ENCODE measurements at places on chromosomes 1 and 21.

DNA sequence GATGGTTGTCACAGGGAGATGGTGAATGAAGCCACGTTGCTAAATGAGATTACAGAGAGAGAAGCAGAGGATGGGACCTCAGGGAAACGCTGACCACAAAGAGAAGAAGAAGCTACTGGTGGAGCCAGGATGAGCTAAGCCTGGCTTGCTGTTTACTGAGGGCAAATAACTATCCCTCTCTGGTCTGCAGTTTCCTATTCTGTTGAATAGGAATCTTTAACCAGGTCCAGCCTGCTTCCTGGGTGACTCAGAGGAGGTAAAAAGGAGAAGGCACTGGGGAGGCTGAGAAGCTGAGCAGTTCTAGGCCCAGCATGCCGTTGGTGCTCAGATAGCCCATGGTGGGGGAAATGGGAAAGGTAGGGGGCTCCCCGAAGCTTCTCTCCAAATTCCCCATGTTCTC, 29.6 kb downstream of the DMBX1 start:
- no peak for DNase-seq

- DNase-seq, result no peak
Observed at GRCh38 chr1:234313171-234313570, 60.1 kb upstream of the COA6 start.

- DNase-seq, result no peak
Observed at GRCh38 chr21:34933609-34934335, 115.3 kb downstream of the RUNX1 start.

GRCh38 chr1:153430561-153430960, 14.2 kb downstream of the S100A7A start:
- DNase-seq, result no peak

DNA sequence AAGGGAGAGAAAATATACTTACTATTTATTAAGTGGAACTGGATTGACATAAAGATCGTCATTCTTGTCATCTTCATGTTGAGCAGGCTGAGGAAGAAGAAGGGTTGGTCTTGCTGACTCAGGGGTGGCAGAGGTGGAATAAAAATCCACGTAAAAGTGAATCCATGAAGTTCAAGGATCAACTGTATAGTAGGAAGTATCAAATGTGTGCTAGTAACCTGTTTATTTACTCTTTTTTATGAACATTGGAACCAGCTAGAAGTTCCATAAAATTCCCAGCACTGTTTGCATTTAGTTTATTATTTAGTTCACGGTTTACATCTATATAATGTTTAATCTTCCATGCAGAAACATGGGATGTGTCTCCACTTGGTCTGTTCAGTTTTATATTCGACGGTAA, 70.7 kb downstream of the PLPPR4 start:
- DNase-seq, result no peak

- no peak for DNase-seq
Observed at GRCh38 chr1:101592845-101593244, 356.0 kb downstream of the S1PR1 start.

DNA sequence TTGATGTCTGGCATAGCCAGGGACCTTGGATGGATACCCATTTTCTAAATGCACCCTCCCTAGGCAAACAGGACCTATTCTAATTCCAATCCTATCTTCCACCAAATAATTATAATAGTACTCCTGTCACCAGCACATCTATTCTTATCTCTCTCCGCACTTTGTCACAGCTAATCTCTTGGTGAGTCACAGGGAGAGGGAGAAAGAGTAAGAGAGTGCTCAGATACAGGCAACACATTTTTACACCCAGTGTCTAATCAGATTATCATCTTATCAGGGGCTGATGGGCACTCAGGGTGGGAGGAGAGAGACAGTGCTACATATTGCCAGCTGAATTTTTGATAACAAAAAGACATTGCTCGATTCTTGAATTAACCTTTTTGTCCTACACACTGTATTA, 275.0 kb upstream of the BEND5 start:
- DNase-seq, result no peak

DNA sequence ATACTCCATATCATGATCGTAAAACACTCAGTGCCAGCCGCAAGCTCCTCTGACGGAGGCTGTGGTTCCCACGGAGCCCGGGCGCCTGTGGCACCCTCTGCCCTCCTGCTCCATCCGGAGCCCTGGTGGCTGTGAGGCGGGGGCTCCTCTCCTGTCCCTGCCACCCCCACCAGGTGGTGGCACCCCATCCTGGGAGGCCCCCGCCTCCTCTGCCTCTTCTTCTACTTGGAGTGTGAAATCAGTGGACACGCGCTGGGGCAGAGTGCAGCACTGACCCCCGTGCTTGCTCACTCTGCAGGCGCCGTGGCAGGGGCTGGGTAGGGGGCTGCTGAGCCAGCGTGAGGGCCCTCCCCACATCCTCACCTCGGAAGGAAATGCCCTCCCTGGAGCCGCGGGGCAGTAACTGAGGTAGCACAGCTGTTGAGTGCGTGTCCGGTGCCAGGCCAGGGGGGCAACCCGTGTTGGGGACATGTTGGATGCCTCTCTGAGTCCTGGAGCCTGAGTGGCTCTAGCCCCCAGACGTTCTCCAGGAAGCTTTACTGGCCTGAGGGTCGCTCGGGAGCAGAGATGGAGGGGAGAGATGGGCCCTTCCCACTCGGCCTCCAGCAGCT, 58.7 kb upstream of the ABCG1 start:
- no peak for DNase-seq

GRCh38 chr1:178052650-178053461, 41.0 kb upstream of the RASAL2 start:
- no peak for DNase-seq

GRCh38 chr1:66852870-66853269, 51.8 kb upstream of the INSL5 start:
- DNase-seq, result no peak

DNA sequence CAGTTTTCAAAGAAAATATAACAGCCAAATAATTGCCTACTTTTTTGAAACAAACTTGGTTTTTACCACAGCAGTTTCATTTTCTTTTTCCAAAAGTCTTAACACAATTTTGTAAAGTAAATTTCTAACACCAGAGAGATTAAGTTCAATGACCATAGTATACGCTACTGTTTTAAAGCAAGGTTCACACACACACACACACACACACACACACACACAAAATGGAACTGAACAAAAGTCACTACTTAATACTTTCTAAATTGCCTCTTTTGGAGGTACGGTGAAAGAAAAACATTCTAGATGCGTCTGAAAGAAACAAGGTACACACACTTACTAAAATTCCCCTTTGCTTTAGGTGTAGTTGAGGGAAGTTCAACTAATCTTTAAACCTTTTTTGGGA, 30.1 kb downstream of the C21orf91 start:
- DNase-seq, result no peak

DNA sequence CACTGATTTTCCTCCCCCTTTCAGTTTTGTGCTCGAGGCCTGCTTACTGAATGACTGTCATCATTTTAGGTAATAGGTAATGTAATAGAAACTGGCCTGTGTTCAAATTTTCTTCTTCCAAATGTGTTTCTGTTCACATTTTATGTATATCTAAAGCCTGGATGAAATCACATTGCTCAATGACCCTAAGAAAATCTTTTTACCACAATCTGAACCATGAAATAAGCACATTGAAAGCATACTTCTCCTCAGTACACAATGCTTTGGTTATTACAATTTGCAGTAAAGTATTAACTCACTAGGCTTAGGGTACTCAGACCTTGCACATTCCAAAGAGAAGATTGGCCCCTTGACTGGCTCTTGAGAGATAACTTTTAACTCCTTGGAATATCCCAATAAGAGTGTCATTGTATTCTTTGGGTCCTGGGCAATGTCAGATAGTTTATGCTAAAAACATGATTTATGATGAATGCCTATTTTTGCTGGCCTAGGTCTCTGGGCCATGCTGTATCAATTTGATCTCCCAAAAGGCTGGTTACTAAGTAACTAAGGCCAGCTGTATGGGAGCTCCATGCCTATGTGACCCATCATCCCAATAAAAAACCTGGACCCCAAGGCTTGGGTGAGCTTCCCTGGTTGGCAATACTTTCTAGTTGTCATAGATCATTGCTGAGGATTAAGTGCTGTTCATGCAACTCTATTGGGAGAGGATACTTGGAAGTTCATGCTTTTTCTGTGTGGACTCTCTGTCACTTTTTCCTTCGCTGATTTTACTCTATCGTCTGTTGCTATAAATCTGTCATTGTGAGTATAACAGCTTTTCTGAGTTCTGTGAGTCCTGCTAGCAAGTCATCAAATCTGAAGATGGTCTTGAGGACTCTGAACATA, 293.9 kb downstream of the GRIK1 start:
- DNase-seq, result no peak

GRCh38 chr1:23909412-23909811, 3.8 kb downstream of the CNR2 start:
- no peak for DNase-seq

- DNase-seq, result no peak
Observed at GRCh38 chr21:14533499-14534428, 12.4 kb downstream of the SAMSN1 start.

GRCh38 chr1:36816348-36816747, 218.0 kb downstream of the GRIK3 start:
- DNase-seq, result no peak

GRCh38 chr1:23475134-23475628, 8.8 kb downstream of the ASAP3 start:
- DNase-seq, result no peak

GRCh38 chr1:192476802-192477298, 98.7 kb upstream of the RGS1 start:
- no peak for DNase-seq

- no peak for DNase-seq
Observed at GRCh38 chr1:41758500-41758899, 160.2 kb downstream of the HIVEP3 start.

DNA sequence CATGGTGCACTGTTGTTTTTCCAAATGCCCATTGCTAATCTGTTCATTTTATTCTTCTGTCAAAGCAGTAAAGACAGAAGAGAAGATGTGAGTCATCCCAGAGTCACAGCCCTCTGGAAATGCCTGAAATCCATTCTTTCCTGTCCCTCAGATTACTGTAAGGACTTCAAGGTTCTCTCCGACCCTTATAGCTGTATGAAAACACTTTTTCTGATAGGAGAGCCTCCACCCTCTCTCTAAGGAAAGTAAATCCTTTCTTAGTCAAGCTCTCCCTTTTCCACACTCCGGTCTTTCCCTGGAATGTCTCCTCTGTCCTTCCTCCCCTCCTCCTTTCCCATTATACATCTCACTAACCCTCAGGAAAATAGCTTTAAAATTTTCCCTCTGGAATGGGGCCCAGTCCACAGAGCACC, 3.5 kb upstream of the PRDX6 start:
- DNase-seq, result no peak

- DNase-seq, result no peak
Observed at GRCh38 chr1:76951153-76951552, 83.9 kb downstream of the ST6GALNAC5 start.

GRCh38 chr1:175307160-175307559, 114.6 kb upstream of the KIAA0040 start:
- no peak for DNase-seq

- peak; percentile 99 for DNase-seq
Observed at GRCh38 chr1:45863218-45863617, 59.8 kb downstream of the MAST2 start.

DNA sequence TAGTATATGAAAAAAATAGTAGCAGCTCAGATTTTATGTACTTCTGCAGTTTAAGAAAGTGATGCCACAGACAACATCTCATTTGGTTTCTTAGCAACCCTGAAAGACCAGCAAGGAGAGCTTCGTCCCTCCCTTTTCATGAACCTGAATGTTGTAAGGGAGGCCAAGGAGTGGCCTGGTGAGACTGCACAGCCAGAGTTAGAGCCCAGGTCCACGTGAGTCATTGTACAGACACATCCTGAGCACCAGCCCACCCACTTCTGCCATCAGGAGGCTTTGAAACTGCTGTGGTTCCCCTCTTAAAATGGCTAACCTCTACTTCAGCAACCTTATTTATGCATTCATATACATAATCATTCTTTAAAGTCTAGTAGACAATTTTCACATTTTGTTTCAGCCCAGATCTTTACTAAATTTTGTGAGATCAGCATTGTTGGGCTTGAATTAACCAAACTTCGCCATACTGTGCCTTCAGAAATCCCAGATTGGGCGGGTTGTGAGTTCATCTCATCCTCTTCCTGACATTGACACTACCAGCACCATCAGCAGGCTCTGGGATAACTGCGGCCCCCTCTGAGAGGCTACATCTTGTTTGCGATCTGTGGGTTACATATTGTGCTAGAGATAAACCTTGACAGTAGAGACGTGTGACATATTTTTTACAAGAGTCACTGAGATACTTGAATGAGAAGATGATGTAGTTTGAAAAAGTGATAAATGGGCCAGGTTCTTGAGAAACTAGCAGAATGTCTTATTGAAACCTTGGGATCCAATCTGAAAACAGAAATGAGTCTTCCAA, 106.7 kb downstream of the CAMTA1 start:
- DNase-seq, result no peak

- no peak for DNase-seq
Observed at GRCh38 chr1:39317111-39317510, 112.6 kb downstream of the MACF1 start.

GRCh38 chr1:225923692-225924555, at the start of gene PYCR2:
TSS of gene PYCR2 (minus strand) at chr1:225924250. CDS start at chr1:225924110, 140 bp downstream.
- peak; percentile 85 for DNase-seq

DNA sequence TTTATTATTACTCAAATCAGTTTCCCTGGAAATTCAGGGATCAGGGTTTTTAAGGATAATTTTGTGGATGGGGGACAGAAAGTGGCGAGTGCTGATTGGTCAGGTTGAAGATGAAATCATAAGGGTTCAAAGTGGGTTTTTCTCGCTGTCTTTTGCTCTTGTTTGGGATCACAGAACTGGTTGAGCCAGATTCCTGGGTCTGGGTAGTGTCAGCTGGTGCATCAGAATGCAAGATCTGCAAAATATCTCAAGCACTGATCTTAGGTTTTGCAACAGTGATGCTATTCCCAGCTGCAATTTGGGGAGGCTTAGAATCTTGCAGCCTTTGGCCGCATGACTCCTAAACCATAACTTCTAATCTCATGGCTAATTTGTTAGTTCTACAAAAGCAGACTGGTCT, 9.3 kb downstream of the CHI3L2 start:
- DNase-seq, result no peak

DNA sequence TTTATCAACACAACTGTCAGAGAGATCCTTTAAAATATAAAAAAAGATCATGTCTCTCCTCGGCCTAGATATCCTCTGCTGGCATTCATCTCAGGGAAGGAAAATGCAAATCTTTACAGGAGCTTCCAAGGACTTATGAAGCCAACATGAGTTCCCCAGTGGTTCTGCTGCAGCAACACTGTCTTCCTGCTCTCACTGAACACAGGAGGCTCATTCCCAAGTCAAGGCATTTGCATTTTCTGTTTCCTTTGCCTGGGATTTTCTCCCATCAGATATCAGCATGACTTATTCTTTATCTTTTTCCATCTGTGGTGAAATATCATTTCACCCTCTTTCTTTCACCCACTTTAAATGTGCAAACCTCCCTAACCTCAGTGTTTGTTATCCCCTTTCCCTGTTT, 513.8 kb upstream of the ZP4 start:
- DNase-seq, result no peak

DNA sequence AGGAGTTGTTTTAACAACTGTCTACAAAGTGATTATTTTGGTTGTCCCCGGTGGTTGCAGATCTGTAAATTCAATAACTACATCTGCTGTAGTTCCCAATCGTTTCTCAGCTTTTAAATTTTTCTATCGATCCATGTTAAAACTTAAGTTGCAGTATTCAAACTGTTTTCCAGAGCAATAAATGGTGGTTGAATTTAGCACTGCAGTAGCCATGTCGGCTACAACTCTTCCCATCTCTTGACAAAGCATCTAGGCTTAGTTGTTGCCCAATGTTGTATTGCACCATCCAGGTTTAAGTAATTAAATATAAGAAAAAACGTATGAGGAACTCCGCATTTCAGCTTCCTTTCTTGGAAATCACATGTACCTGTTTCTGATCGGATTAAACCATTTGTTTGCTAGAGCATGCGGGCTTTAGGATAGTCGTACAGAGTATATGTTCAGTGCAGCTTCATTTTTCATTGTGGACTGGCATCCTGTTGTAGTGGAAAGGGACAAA, 996 bp downstream of the CNIH4 start:
- no peak for DNase-seq
